Activated CD8-positive, alpha-beta T cell treated with anti-CD3 and anti-CD28 coated beads for 36 hours (primary cell): ENCODE measurements at places on chromosomes 4 and X. TPM values are rescaled to one million over a fixed set of nuclear protein-coding genes. Genes with fewer than 3 reads are reported as not detected.

Gene TKTL2
- total RNA-seq = not detected

Gene UGT2B11
- not detected for total RNA-seq

DNA sequence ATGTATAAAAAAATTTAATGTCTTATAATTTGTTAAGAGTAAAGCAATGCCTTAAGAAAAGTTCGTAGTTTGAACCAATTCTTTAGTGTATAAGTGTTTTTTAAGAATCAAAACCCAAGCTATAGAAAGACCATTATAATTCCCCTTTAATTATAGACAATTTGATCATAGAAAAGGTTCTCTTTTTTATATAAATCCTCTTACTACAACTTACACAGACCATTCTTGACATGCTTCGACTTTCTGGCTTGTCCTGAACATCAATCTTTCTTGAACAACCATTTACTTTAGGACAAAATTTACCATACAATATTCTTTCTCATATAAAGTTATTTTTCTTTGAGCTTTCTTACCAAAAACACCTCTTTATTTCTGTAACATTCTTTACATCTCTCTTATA lies 330.5 kb upstream of the SPANXN1 start:
- no peak for DNase-seq

Gene FDCSP
- not detected for total RNA-seq

DNA sequence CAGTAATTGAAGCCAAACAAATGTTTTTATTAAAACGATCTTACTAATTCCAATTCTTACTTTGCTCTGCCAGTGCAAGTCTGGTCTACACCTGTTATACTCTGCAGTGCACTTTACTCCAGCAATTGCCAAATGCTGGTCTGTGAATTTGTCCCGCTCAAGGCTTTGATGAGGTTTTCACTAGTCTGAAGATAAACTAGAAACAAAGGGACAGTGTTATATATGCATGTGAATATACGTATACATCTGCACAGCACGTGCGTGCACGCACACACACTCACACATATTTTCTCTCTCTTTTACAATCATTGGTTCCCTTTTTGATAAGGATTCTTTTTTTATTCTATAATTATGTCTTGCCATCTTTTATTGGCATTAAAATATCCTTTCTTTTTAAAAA lies 88.5 kb upstream of the LCORL start:
- DNase-seq = no peak

Gene MAGEA11
- not detected for total RNA-seq

- no peak for DNase-seq
Measured at GRCh38 chrX:13733506-13733905, 914 bp downstream of the TRAPPC2 start.

Gene WDR45
- 16.9 TPM for total RNA-seq

Gene AADAT
- total RNA-seq = not detected
